Urinary bladder (tissue), 4 donors: ENCODE measurements at places on chromosomes 1 and 21. TPM values are rescaled to one million over a fixed set of nuclear protein-coding genes. Genes with fewer than 3 reads are reported as not detected.

DNA sequence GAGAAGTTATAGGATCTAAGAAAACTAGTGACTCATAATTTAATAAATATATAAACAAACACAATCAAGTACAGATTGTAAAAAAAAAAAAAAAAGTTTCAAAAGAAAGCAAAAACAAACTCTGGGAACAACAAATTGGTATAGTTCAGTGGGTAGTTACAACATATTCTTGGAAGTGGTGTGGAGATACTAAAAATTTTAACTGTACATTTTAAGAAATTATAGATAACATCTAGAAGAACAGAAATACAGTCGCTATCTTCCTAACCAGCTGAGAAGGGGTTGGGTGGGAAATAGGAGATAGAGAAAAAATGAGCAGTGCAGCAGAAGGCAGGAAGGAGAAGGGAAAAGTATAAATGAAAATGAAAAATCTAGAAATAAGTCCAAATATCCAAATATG, 70.5 kb downstream of the LRRC8C start:
- DNase-seq, result no peak

GRCh38 chr1:109636201-109636952, 16.7 kb downstream of the AMPD2 start:
- DNase-seq, result no peak

- no peak for DNase-seq
These were observed 72.0 kb downstream of the ZNF281 start for GRCh38 chr1:200337831-200338230.

Gene TBX15
- total RNA-seq, result 5.2 TPM

GRCh38 chr1:222911866-222912265, 97.0 kb downstream of the DISP1 start:
- DNase-seq, result no peak

Gene SLC35F3
- 0.32 TPM for total RNA-seq

- DNase-seq, result no peak
These were observed 39.1 kb upstream of the KIF21B start for GRCh38 chr1:201062511-201063091.

- no peak for DNase-seq
These were observed 42.5 kb upstream of the SYT2 start for GRCh38 chr1:202752774-202753173.

DNA sequence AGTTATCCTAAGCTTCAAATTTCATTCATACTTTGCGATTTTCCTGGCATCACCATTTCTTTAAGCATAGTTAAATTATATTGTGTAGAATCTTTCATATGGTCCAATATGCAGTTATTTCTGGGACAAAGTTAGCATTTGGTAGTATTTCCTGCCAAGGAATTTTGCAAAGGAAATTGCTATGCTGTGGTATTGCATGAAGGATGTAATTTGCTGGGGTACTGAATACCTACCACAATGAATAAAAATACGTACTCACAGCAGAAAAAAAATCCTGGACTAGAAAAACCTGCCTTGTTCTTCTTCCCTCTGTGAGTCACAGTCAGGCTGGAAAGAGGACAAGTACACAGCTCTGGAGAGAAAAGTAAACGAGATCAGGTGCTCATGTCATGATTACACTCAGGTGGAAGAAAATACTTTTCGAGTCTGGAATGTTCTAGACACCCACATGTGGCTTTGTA, 241.2 kb downstream of the PTBP2 start:
- no peak for DNase-seq

Gene TMEM52
- total RNA-seq, result not detected

DNA sequence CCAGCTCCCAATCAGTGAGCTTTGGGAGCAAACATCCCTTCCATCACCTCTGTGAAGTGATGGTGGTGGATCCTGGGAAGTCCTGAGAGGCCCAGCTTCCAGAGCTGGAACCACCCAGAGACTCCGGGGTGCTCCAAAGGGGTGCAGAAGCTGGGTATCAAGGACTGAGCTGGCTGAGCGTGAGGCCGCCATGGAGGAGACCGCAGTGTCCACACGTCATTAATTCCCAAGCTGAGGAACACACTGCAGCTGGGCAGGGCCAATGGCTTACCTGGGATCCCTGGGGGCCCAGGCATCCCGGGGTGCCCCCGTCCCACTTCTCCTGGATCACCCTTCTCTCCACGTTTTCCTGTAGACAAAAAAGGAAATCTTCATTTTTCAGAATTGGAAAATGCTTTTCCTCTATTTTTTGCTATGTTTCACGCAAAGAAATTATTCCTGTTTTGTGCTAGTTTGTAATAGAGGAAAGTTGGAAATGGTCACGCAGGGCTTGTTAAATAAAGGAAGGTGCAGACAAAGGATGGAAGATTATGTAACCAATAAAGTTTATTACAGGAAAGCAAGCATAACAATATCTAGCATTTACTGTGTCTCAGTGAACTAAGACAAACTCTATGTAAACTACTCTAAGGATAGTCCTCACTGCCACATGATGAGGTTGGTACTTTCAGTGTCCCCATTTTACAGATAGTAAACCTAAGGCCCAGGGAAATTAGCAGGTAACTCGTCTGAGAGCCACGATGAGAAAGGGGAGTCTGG, 15.4 kb downstream of the COL9A2 start:
- DNase-seq, result no peak

DNA sequence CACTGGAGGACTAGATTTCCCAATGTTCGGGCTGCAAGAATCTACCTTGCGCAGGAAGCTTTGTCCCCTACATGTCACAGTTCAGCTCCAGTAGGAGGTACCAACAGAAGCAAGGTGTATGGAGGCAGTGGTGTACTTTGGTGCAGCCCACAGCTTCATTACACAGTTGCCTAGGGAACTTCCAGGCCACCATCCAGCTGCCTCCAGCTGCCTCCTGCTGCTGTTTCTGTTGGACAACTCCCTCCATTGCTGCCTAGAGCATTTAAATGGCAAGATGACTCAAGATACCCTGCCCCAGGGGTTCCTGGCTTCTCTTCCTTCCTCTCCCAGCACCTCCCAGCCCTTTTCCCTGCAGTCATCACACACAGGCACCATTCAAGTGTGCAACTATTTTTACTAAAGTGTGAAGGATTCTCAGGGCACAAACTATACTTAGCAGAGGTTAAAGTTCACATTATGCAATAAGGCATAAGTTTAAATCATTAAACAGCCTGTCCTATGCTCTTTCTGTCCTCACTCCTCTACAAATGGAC, 39.0 kb upstream of the ATP1A1 start:
- no peak for DNase-seq

DNA sequence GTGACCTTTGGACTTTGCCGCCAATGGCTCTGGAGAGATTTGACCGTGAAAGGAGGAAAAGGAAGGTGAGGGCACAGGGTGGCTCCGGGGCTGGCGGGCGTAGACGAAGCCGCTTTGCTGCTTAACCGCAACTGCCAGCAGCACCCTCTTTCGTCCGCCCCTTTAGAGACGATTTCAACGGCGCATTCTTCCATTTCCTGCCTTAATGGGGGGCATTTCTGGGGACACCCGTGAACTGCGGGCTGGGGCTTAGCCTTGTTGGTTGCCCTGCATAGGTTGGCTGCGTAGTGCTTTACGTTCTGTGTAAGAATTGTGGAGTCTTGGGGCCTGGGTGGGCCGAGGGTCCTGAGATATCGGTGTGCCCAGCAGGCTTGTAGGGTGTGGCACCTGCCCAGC, 6.7 kb upstream of the NPHP4 start:
- DNase-seq, result no peak

GRCh38 chr21:25456672-25457071, 150.6 kb downstream of the MRPL39 start:
- no peak for DNase-seq

DNA sequence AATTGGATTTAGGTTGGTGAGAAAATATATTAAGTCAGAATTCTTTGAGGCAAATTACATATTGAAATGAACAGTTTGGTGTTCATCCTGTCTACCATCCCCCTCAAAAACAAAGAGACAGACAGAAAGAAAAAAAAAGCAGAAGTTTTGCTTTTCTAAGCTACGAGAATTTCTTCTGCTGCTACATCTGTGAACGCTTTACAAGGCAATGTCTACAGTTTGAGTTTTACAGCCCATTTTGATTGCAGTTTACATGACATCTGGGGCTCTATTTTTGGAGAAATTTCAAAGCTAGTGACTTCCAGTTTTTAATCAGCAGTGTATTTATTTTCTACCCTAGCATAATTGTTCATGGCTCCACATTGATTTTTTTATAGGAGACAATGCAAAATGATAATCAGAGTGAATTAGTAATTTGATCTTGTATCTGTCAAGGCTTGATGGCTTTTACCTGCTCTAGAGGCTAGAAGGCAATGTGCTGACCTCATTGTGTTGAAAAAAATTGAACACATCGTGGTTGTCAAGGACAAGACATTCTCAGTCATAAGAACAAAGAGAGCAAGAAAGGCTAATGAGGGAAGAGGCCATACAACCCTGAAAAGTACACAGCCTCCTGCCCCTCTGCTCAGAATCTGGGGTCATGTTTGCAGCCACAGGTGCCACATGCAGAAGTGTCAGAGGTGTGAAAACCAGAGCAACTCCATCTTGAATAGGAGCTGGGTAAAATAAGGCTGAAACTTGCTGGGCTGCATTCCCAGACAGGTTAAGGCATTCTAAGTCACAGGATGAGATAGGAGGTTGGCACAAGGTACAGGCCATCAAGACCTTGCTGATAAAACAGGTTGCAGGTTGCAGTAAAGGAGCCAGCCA, 201.0 kb upstream of the CAMK1G start:
- no peak for DNase-seq

GRCh38 chr1:44608141-44608540, 66.1 kb downstream of the TMEM53 start:
- no peak for DNase-seq

Gene HUNK
- total RNA-seq, result 7.3 TPM

Gene GPR61
- 0.11 TPM for total RNA-seq

DNA sequence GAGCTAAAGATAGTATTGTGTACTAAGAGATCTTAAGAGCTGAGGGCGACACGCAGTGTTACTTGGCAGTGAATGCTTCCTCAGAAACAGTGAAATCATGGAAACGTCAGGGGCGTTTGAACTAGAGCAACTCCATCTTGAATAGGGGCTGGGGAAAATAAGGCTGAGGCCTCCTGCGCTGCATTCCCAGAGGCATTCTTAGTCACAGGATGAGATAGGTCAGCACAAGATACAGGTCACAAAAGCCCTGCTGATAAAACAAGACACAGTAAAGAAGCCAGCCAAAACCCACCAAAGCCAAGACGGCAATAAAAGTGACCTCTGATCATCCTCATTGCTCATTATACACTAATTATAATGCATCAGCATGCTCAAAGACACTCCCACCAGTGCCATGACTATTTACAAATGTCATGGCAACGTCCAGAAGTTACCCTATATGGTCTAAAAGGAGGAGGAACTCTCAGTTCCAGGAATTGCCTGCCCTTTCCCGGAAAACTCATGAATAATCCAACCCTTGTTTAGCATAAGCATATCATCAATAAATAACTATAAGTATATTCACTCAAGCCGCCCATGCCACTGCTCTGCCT, 37.5 kb upstream of the FMN2 start:
- no peak for DNase-seq
